ENCODE measurements at places on chromosomes 13 and 19.

GRCh38 chr13:96091164-96092117 is 1.5 kb downstream of the HS6ST3 start:
- DNase-seq = no peak

GRCh38 chr13:109718726-109719125 is 67.7 kb downstream of the IRS2 start:
- no peak for DNase-seq

DNA sequence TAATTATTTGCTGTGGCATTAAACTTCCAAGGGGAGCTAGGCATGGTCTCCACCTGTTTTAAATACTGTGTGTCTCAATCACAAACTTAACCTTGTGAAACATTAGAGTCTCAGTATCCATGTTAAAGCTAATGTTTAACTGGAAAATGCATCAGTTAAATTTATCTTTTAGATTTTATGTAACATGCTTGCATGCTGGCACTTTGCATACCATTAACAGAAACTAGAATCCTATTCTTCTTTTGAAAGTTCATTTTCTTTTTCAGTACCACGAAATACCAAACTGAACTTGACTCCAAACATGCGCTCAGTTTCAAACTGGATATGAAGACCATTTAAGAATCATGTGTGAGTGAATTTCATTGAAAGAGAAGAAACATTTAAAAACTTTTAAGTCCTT is 328.9 kb upstream of the SLC10A2 start:
- no peak for DNase-seq

GRCh38 chr19:37909661-37910199 is 2.7 kb downstream of the SIPA1L3 start:
- no peak for DNase-seq

DNA sequence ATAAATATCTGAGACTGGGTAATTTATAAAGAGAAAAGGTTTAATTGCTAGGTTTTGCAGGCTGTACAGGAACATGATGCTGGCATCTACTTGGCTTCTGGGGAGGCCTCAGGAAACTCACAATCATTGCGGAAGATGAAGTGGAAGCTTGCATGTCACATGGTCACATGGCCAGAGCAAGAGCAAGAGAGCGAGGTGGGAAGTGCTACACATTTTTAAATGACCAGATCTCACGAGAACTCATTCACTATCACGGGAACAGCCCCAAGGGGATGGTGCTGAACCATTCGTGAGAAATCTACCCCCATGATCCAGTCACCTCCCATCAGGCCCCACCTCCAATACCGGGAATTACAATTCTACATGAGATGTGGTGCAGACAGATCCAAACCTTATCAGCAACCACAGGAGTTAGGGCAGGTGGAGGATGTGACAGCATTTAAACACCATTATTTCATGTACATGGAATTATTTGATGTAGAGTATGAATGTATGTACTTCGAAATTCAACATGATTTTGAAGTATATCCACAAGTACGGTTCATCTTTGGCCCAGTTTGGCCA is 10.5 kb upstream of the CLDN10 start:
- DNase-seq = no peak

DNA sequence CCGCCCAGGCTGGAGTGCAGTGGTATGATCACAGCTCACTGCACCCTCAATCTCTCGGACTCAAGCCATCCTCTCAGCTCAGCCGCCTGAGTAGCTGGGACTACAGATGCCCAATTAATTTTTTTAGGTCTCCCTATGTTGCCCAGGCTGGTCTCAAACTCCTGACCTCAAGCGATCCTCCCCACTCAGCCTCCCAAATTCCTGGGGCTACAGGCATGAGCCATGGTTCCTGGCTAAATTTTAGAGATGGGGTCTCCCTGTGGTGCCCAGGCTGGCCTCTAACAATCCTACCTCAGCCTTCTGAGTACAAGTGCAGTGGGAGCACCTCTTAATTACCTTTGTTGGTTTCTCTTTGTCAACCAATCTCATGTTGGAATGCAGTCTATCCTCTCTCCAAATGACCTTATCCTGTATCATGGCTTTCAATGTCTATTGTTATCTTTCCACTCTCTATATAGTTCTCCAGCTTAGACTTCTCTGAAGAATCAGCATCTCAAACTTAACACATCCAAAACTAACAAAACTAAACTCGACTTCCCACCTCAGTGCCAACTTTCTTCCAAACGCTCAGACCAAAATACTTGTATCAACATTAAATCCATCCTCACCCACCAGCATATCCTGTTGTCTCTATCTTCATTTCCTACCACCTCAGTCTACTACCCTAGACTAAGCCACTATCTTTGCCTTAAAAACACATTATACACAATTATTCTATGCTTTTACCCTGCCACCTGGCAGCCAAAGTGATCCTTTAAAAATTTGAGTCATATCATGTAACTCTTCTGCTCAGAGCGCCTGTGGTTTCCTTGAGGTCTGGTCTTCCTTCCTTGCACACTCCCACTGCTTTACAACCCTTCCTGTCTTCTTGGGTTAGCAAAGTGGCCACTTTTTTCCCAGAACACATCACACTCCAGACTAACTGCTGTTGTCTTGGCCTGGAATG is 6.7 kb downstream of the TPT1 start:
- DNase-seq = no peak

DNA sequence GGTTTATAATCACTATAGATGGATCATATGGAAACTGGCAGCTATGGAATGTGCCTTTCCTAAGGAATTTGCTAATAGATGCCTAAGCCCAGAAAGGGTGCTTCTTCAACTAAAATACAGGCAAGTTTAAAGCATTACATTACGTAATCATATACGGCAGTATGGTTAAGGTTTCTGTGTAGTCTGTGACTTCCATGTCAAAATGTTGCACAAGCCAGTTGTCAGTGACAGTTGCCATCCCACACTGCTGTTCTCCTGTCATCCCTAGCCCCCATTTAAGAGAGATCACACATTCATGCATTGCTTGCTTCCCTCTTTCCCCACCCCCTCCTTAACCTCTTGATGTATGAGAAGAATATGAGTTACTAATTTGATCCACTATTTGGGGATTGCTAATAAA is 47.3 kb downstream of the BRCA2 start:
- DNase-seq = no peak

GRCh38 chr13:43397111-43397510 is 373.7 kb downstream of the DNAJC15 start:
- no peak for DNase-seq

- DNase-seq = no peak
Measured at GRCh38 chr13:26656919-26657318, 99.4 kb downstream of the WASF3 start.

- no peak for DNase-seq
Measured at GRCh38 chr13:38013676-38014075, 144.1 kb upstream of the TRPC4 start.

- no peak for DNase-seq
Measured at GRCh38 chr13:110392510-110393240, 85.6 kb downstream of the COL4A2 start.

DNA sequence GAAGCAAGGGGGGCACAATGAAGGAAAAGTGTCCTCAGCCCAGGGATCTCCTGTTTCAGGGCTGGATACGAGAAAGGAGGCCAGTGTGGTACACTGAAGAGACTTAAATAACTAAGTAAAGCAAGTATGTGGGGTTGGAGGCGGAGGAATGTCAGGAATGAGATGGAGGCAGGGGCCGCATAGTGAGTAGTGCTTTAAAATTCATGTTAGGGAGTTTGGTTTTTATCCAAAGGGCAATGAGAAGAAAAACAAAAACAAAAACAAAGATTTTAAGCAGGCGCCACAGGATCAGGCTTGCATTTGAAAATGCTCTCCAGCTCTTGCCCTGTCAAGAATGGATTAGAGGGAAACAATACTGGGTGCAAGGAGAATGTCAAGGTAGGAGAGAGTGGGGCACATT is 273.4 kb downstream of the DCLK1 start:
- no peak for DNase-seq

DNA sequence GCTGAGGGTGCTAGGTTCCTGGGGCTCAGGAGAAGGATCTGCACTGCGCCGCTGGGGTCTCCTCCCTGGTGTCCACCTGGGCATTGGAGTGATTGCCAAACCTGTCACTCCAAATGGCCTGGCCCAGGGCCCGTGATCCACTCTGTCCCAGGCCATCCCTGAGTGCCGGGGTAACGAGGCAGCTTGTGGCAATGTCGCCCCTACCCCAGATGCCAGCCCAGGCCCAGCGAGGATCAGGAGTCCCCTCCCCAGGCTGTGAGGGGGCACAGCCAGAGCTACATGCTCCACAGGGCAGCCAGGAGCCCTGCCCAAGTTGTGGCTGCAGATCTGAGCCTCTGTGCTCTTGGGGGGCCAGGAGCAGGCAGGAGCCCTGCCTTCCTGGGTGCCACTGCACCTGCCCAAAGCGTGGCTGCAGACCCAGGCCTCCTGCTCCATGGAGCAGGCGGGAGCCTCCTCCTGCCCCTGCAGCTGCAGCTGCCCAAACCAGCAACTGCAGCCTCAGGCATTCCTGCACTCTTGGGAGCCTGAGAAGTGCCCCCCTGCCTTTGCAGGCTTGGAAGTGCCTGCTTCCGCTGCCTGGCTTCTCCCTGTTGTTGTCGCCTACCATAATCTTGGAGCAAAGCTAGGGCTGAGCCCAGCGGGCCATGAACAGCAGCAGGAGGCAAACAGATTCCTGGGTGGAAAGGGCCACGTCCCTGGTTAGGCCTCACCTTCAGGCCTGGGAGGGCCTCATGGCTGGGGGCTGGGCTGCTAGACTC is 4.6 kb downstream of the IGFL4 start:
- DNase-seq = no peak

- DNase-seq = peak; percentile 78
Measured at GRCh38 chr19:7652061-7652641, 15.2 kb downstream of the STXBP2 start.

DNA sequence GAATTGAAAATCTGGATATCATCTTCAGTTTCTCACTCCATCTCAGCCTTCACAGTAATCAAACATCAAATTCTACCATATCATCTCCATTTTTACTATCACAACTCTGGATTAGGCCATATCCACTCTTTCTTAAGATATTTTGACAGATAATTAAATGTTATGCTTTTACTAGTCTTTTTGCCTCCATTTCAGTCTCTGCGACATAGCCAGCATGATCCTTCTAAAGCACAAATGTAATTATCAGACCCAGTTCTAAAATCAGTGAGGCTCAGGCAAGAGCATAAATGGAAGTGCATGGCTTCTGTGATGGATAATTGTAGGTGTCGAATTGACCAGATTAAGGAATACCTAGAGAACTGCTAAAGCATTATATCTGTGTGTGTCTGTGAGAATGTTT is 307.7 kb downstream of the PCDH20 start:
- no peak for DNase-seq

DNA sequence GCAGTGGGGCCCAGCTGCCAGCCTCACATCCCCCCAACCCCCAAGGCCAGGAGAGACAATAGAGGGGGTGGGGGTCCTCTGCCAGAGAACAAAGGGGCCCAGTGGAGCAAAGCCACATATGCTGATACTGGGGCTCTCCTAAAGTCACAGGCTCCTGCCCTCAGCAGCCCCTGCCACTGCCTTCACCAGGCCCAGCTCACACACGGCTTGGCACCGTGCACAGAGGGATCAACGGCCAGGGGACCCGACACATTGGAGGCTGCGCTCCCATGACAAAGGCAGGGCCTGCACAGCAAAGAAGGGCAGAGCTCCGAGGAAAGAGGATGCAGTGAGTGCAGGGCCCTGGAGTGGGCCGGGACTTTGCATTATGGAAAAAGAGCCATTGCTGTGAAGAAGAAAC is 146.4 kb downstream of the KDM4B start:
- no peak for DNase-seq

GRCh38 chr19:3477951-3478350 is 2.4 kb downstream of the SMIM24 start:
- DNase-seq = no peak

- no peak for DNase-seq
Measured at GRCh38 chr13:89827552-89827951, 1519.9 kb upstream of the MIR17HG start.

DNA sequence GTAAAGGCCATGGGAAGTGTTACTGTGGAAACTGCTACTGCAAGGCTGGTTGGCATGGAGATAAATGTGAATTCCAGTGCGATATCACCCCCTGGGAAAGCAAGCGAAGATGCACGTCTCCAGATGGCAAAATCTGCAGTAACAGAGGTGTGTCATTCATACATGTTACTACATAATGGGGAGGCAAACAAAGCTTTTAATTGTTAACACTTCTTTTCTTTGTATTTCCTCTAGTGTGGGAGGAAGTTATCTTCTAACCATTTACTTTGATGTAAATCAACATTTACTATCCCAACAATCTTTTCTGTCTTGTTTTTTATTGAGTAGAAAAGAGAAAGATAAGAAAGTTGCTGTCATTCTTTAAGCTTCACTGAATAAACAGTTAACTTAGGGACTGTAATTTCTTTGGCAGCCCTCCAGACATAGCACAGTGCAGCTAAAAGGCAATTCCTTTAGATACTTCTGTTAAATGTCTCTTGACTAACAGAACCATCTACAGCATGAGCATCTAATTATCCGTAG is 126.9 kb downstream of the ITGBL1 start:
- no peak for DNase-seq

DNA sequence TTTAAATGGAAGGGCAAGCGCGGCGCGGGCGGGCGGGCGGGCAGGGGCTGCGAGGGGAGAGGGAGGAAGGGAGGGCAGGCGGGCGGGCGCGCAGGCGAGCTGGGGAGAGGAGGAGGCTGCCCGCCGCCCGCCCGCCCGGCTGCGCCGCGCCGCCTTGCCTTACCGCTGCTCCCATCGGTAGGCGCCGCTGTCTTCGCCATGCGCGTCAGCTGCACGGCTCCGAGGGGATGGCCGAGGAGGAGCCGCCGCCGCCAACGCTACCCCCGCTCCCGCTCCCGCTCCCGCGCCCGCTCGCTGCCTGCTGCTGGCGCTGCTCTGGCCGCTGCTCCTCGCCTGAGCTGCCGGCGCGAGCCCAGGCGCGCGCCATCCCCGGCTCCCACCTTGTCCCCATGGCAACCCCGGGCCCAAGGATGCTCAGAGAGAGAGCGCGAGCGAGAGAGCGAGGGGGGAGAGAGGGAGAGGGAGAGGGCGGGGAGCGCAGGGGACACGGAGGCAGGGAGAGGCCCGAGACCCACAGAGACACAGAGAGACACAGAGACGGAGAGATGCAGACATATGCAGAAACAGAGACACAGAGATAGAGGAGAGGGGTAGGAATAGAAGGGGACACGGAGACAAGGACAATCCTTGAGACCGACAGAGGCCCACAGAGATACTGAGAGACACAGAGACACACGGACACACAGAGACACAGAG is 40.3 kb downstream of the DEDD2 start:
- peak; percentile 68 for DNase-seq

DNA sequence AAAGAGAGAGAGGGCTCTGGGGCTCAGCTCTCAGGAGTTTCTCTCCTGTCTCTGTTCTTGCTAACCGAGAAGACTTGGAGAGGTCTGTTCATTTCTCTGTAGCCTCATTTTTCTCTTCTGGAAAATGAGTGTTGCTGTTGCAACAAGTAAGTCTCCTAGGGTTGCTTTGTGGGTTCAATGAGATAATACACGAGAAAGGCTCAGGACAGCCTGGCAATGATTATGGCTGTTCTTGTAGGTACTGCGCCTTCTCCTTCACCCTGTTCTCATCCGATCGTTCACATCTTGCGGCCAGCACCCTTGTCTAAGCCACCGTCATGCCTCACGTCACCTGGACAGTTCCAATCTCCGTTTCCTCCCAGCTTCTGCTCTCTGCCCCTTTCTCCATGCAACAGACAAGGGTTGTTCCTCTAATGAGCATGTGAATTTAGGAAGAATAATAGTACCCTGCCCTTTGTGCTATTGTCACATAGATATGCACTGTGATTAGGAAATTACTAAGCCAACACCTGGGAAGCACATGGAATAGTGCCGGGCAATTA is 4.2 kb downstream of the C5AR1 start:
- DNase-seq = no peak

All from stimulated activated CD4-positive, alpha-beta T cell treated with anti-CD3 and anti-CD28 coated beads, Interleukin-15, amount 100 ng/mL, for 1 hour (primary cell).